Left renal pelvis (tissue), 4 donors: ENCODE measurements at places on chromosomes 5 and 9.

- DNase-seq: peak; percentile 5
Observed at GRCh38 chr5:62354028-62354874, 48.2 kb downstream of the KIF2A start.

DNA sequence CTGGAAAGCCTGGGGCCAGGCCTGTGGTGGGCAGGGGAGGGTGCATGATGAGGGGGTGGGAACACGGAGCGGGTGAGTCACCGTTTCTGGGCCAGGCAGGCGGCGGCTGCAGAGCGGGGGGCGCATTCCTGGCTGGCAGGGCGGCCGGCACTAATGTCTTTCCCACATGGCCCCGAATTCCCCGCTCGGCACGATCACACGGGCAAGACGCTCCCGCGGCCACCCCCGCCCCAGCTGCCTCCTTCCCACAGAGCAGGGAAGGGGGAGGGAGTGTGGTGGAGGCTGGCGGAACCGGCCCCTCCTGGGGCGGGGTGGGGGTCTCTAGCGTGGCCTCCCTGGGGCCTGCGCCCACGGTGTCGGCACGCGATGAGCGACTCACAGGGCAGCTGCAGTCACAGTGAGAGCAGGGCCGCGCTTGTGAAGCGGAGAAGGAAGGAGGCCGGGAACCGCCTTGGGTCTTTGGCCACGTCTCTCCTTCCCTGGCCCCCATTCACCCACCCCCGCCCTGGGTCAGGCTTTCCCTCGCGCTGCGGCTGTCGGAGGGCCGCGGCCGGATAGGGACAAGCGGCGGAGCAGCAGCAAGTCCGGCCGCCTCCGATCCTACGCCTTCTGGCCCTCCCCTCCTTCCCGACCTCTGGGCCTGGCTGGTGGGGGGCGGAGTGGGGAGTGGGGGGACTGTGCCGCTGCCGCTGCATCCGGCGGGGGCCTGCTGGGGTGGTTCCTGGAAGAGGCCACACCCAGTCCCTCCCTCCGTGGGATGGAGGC is 48.9 kb downstream of the CXXC5 start:
- no peak for DNase-seq

GRCh38 chr9:124101969-124102345 is 90.4 kb downstream of the LHX2 start:
- no peak for DNase-seq

- DNase-seq: no peak
Observed at GRCh38 chr5:59506285-59506877, 387.1 kb downstream of the PDE4D start.

DNA sequence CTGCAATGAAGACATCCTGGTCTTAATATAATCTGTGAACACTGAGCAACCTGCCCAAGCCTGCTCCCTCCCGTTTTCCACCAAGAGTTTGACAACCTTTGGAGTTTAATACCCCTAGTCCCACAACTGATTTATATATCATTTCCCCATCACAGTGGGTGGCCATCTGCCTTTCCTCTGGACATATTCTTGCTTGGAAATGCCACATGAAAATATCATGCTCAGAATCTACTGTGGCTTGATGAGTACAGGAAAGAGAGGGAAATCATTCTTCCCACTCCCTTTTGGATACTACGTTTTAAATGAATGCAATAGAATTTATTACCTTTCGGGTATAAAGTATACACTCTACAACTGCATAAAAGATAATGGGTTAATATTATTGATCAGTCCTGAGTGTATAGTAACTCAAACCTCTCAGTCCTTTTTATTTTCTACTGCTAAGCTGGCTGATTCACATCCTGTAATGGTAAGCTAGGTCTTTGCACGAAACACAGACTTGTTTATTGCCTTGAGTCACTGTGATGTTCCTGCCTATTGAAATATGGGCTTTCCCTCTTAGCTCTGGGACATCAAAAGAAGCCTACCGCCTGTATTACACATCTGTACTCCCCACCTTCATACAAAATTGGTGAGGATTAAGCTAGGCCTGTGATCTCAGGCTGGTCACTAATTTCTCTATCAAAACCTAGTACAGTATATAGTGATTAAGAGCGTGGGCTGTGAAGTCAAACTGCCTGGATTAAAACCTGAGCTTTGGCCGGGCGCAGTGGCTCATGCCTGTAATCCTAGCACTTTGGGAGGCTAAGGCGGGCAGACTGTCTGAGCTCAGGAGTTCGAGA is 67.6 kb upstream of the NR5A1 start:
- DNase-seq: no peak
